ENCODE measurements at places on chromosomes 2 and 18. TPM values are rescaled to one million over a fixed set of nuclear protein-coding genes. Genes with fewer than 3 reads are reported as not detected.

Gene IKZF2
- 8.0 TPM for polyA plus RNA-seq

Gene CYRIA
- 41.8 TPM for polyA plus RNA-seq

- H3K4me3 ChIP-seq: no peak overlapping the region
- H3K36me3 ChIP-seq: peaks cover 56% of the 10 kb centered on the region
- DNase-seq: no peak
- peaks cover under 1% of the 10 kb centered on the region for H3K4me1 ChIP-seq
- H3K27me3 ChIP-seq: peaks cover 2% of the 10 kb centered on the region
Measured at GRCh38 chr2:100571668-100572067, 8.9 kb downstream of the PDCL3 start.

DNA sequence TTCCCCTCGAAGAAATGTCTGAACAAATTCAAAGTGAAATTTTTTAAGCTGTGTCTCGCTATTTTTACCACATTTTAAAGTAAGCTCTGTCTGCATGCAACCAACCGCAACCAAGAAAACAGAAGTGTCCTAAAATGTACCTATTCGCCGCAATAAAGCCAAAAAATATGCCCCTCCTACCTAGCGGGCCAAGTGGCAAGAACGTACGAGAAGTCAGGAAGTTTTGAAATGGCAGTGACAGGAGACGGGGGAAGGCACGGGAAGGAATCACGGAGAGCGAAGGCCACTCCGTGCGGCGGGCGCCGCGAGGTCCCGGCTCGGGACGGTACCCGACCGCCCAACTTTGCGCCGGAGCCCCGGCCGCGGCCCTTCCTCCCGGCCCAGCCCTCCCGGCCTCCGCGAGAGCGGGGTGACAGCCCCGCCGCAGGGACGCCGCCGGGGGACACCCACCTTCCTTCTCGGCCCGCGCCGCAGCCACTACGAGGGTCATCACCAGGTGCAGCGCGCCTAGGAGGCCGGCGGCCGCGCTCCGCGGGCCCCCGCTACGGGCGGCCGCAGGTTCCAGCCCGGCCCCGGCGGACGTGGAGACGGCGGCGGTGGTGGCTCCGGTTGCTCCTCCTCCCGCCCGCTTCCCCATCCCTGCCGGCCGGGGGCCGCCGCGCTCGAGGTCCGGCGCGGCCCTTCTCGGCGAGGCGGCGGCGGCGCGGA is 568 bp downstream of the TMEM131 start:
- H3K27me3 ChIP-seq: peaks cover 5% of the 10 kb centered on the region
- peak overlapping the region; percentile 99 for H3K4me3 ChIP-seq
- H3K36me3 ChIP-seq: no peaks in the 10 kb centered on the region
- H3K27ac ChIP-seq: peak overlapping the region; percentile 97
- no peak for DNase-seq

Gene TACR1
- not detected for polyA plus RNA-seq

GRCh38 chr2:216117561-216118340 is 8.6 kb downstream of the XRCC5 start:
- peaks cover 49% of the 10 kb centered on the region for H3K4me1 ChIP-seq
- H3K27ac ChIP-seq: no peak overlapping the region
- peaks cover 23% of the 10 kb centered on the region for H3K36me3 ChIP-seq
- no peak overlapping the region for H3K4me3 ChIP-seq

DNA sequence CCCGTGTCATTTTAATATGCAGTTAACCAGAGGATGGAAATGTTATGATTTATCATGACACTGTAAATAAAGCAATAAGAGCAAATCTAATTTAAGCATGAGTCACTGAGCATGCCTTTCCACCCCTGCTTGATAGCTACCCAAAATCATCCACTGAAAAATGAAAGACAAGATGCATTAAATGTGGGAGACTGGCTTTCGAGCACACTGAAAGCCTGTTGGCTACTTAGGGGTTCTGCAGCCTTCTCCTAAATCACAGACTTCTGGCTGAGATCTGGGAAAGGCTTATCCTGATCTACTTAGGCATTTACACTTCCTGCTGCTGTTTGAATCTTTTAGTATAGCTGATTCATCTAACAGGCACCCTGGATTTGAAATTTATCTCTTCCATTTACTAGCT is 778.3 kb upstream of the CDH7 start:
- no peaks in the 10 kb centered on the region for H3K36me3 ChIP-seq
- no peaks in the 10 kb centered on the region for H3K27me3 ChIP-seq
- no peaks in the 10 kb centered on the region for H3K4me1 ChIP-seq
- DNase-seq: no peak
